Activated naive CD4-positive, alpha-beta T cell treated with anti-CD3 and anti-CD28 coated beads, Interleukin-2, amount 10 ng/mL, durations not matched to agents 7 days and 5 days (primary cell): ENCODE measurements at places on chromosomes 4 and X.

- no peak for DNase-seq
Measured at GRCh38 chrX:103275947-103276567, 493 bp downstream of the TCEAL5 start.

- DNase-seq = peak; percentile 63
Measured at GRCh38 chrX:104098151-104098808, 14.0 kb upstream of the ZCCHC18 start.

DNA sequence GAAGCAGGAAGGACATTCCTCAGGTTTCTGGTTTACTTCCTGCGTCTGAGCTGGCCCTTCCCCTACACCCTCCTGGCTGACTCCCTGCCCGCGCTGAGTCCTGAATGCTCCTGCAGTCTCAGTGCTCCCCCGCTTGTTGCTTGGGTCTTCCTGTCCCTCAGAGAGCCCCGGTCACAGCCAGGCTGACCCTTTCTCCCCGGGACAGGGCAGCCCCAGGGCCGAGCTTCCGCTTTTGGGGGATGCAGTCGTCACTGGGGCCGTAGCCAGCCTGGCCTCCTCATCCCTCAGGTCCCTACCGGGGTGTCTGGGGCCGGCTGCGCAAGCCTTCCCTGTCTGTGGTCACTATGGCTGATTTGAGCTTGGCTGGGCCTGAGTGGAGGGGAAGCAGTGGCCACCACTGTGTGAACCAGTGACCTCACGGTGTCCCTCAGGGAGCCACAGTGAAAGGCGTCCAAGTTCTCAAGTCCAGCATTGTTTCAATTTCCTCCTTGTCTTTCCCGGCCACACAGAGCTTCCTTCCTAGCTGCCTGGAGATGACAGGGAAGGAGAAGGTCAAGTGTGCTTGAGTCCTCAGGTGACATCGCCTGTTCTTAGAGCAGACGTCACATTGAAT, 34.1 kb upstream of the ASMTL start:
- peak; percentile 6 for DNase-seq

DNA sequence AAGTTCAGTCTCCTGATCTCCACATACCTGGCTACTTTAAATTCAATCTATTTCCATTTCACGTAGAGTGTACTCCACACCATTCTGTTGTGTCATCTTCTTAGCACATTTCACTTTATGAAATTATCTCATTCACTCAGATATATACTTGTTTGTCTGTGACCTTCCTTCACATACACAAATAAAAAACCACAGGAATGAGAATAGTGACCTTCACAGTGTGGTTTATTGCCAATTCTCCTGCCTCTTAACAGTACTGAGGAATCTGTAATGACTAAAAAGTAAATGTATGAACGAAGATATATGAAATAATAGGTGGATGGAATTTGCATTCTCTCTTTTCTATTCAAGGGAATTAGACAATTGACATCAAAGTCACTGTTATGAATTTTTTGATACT, 183.9 kb upstream of the PCDH7 start:
- no peak for DNase-seq

DNA sequence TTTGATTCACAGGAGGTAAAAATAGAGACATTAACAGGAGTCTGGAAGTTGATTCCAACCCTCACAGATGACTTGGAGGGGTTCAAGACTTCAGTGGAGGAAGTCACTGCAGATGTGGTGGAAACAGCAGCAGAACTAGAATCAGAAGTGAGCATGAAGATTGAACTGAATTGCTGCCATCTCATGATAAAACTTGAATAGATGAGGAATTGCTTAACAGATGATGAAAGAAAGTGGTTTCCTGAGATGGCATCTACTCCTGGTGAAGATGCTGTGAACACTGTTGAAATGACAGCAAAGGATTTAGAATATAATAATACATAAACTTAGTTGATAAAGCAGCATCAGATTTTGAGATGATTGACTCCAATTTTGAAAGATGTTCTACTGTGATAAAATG, 76.5 kb downstream of the RELL1 start:
- DNase-seq = no peak

DNA sequence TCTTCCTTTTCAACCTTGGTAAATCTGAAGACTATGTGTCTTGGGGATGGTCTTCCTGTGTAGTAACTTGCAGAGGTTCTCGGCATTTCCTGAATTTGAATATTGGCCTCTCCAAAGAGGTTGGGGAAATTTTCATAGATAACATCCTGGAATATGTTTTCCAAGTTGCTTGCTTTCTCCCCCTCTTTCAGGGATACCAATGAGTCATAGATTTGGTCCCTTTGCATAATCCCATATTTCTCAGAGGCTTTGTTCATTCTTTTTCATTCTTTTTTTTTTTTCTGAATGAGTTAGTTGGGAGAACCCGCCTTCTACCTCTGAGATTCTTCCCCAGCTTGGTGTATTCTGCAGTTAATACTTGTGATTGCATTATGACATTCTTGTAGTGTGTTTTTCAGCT, 549.2 kb upstream of the AMOT start:
- no peak for DNase-seq

DNA sequence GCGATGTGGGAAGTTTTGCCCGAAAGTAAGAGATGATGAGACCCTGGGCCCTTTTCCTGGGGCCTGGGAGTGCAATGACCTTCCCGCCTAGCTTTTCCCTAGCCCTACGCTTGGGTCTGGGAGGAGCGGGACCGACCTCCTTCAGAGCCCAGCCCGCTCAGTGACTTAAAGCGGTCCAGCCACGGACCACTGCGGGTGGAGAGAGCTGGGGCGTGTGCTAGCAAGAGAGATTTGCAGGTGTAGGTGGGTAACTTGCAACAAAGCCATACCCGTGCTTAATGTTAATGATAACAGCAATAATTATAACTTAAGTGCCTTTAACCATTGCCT, 503 bp upstream of the PDE5A start:
- DNase-seq = no peak

- DNase-seq = no peak
Measured at GRCh38 chrX:13226214-13226613, 93.6 kb downstream of the ATXN3L start.

DNA sequence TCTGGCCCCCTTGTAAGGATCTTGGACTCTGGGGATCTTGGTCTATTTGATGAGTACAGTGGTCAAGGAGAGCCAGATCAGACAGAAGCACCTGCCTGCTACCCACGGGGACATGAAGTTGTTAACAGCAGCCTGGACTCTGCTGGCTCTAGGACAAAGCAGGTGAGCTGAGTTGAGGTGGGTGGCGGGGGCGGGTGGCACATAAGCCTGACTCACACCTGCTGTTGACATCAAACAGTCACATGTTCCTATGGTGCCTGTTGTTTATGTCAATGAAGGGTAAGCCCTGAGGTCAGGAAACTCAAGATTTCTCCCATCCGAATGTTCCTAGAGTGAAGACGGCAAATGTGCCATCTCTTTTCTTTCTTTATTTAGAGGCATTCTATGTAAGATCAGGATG, 50.1 kb upstream of the CLNK start:
- DNase-seq = no peak

DNA sequence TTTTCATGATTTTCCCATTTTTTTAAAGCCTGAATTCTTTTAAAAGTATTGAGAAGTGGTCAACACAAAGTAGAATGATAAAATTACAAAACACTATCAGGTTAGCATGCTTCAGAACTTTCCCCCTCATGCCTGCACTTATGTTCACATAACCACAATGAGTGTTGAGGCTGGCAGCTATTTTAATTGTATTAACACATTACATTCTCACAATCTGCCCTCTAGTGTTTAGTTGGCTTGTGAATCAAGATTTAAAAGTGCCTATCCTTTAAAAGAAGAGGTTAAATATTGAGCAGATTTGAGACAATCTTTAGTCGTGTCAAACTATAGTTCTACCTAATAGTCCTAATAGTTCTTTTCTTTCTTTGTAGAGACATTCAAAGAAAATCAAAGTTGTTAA, 93.6 kb upstream of the NAP1L5 start:
- no peak for DNase-seq

DNA sequence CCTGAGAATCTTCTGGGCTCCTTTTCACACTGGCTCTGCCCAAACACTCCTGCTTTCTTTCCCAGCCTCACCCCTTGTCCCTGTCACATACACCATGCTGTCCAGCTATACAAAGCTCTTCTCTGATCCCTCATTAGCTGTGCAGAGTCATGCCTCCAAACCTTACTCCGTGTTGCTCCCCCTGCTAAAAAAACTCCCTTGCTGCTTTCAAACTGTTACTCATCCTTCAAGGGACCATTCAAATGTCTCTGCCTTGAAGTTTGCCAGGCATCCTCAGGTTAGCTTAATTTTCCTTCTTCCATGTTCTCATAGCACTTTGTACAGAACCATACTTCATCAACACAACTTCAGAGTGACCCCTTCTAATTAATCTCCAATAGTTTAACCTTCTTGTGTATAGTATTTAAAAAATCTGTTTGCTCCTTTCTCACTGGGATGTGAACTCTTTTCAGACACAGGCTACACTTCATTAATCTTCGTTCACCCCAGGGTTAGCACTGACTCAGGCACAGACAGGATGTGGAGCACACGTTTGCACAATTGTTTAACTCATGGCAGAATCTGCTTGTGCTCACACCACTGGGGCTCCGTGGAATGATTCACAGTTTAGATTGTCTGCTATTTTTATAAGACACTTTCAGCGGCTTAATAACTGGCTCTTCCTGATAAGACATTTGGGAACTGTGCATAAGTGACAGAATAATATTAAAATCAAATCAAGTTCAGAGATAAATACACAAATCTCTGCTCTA, 21.4 kb upstream of the SEL1L3 start:
- no peak for DNase-seq

DNA sequence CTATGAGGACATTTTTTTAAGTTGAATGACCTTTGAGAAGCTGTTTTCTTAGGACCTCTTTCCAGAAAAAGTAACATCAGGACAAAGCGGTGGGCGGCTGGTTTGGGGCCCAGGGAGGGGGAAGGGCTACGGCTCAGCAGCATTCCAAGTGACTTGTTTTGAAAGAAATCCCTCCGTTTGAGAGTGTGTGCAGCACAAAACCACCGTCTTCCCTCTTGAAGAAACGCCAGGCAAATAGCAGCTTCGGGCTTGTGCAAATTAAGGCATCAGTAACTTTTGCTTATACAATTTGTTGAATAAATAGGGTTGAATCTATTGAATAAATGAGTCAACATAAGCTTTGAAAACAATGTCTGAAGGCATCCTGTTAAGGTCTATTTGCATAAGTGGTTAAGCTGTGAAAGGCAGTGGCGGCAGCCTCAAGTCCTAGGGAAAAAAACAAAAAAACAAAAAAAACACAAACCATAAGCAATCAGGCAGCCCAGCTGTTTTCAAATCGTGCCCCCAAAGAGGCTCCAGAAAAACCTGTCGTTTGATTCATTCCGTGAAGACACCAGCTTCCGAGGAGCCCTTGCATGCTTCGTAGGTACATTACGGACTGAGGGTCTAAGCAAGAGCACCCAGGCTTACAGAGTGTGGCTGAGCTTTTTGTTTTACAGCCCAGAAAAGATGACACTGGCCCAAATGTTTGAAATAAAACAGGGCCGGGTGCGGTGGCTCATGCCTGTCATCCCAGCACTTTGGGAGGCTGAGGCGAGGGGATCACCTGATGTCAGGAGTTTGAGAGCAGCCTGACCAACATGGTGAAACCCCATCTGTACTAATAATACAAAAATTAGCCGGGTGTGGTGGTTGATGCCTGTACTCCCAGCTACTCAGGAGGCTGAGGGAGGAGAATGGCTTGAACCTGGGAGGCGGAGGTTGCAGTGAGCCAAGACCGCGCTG, 103.7 kb downstream of the CRLF2 start:
- no peak for DNase-seq

GRCh38 chr4:8320386-8320750, 50.8 kb downstream of the HTRA3 start:
- no peak for DNase-seq

DNA sequence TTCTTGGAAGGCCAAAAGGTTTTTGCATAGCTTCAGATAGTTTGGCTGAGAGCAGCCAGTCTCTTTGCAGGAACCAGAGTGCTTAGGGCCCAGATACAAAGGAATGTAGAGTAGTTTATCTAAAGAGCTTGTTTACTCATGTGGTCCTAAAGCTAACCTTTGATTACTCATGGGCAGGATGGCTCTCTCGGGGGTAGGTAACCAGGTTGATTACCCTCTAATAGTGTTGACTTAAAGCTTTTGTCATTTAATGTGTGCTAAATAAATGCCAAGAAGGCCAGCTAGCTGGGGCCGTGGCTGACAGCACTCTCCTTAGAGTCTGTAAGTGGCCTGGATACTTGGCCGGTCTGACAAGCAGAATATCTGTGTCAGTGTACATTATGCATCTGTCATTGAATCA, 69.7 kb upstream of the MAGEB16 start:
- no peak for DNase-seq

- DNase-seq = peak; percentile 11
Measured at GRCh38 chr4:7419961-7420660, 14.6 kb downstream of the PSAPL1 start.

DNA sequence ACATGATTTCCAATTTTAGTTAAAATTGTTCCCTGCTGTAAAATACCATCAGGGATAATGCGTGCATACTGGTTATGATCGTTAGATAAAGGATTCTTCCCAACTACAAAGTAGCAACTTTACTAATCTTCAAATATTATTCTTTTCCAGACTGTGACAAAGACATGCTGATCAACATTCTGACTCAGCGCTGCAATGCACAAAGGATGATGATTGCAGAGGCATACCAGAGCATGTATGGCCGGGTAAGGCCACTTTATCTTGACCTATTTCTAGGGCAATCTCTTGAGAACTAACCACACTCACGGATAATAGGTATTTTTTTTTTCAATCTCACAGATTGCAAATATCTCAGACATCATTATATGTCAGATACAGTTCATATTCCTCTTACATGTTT, 47.0 kb downstream of the ANXA10 start:
- DNase-seq = no peak

DNA sequence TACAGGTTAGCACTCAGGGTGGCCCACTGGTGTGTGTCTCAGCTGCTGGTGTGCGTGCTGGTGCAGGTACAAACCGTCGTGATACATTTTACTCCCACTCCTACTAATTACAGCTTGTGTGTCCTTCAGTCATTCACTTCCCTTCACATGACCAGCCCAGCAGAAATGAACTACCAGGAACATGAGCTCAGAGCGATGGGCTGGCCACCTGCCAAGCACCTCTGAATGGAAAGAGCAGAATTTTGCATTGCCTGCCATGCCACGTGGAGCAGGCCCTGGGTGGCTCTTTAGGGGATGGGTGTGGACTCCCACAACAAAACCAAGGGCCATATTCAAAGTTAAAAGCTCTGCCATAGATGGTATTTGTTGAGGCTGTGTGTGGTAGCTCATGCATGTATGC, 58.9 kb upstream of the PGM2 start:
- no peak for DNase-seq

DNA sequence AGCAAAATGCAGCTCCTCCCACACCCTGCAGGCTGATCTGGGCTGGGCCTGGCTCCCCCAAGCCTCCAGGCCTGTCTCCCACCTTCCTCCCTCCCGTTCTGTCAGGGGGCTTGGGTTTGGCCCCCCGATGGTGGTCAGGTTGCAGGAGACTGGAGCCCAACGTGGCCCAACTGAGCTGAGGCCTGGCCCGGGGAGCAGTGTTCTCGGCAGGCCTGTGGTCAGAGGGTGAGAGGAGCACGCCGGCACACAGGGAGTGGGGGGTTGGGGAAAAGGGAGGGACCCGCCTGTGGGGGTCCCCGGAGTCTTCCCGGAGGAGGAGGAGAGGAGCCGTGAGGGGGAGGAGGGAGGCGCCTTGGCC, 43.2 kb upstream of the NKX1-1 start:
- DNase-seq = no peak
